ENCODE measurements at places on chromosomes 2 and 18.

DNA sequence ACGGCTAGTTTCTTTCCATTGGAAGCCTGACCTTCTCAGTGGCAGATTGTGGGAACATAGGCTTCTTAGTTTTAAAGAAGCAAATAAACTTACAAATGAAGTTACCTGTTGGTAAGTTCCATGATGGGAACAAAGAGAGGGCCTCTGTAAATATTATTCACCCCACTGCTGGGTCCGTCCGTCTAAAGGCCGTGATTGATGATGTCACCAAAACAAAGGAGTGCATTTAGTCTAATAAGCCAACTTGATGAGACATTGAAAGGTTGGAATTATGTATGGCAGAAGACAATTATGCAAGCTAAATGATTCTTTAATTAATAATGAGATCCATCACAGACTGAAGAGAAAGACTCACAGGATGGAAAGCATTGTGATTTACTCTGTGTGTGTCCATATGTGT is 1091.9 kb upstream of the FANCL start:
- no peak for DNase-seq

- no peak for DNase-seq
Observed at GRCh38 chr18:48135436-48135966, 205.0 kb upstream of the SMAD2 start.

- DNase-seq: no peak
Observed at GRCh38 chr18:45213040-45213333, 402.3 kb upstream of the SLC14A2 start.

- no peak for DNase-seq
Observed at GRCh38 chr2:31304816-31305215, 70.9 kb downstream of the EHD3 start.

DNA sequence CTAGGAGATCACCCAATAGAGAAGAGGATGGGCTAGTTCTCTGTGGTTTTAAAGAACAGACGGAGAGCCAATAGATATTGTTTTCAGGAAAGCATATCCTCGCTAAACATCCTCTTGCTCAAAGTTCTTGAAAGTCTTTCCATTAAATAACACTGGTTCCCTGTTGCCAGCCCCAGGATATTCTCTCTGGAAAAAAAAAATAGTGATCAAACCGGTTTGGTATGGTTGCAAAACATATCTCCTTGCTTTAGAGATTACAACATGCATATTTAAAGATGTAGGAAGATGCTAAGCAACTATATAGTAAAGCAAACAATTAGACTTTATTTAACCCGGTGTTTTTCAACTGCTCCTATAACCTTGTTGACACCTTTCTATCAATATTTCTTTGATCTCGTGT is 211.4 kb downstream of the CMPK2 start:
- DNase-seq: no peak

DNA sequence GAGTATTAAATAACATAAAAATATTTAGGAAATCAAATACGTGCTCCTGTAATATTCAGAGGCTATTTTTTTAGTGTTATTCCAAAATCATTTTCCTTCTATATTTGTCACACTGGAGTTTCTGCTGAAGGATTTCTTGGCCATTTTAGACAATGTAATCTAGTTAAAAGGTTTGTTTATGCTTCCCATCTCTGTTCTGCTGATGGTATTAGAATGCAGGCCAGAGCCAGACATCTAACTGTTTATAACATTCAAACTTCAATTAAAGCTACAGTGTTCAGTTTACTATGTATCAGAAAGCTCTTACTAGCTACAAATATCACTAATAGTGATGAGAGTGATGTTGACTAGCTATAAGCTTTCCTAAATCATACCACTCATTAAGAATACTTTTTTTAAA is 7.9 kb downstream of the MBD5 start:
- no peak for DNase-seq

DNA sequence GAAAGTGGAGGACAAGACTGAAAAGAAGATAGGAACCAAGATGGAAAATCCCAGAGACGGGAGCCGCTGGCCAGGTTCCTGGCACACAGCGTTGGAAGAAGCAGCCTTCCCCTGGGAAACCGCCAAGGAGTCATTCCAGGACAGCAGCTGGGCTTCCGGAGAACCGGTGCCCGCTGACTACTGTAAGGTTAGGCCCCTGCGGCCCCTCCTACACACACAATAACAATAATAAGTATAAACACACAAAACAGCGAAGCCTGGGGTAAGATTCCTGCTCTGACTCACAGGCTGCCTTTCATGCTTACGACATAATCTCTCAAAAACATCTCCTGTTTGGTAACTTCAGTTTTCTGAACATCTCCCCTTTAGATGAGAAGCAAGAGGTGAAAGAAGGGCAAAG is 28.1 kb upstream of the MYCN start:
- DNase-seq: no peak

DNA sequence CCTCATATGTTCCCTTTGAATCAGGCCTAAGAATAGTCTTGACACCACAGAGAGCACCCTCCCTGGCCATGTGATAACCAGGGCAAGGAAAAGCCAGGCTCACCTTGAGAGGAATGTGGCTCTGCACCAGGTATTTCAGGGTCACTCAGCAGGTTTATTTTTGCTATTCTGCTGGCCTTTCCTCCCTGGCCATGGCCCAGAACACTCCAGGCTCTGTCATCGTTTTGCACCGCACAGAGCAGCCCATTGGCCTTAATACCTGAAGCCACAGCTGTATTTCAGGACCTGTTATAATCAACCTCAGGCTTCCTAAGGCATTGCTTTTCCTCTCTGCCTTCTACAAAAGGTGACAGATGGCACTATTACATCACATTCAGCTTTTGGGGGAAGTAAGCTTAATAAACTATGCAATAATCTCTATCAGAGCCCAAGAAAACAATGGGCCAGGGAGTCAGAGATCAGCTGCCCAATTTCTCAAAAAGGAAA is 668.3 kb downstream of the IRS1 start:
- DNase-seq: no peak

DNA sequence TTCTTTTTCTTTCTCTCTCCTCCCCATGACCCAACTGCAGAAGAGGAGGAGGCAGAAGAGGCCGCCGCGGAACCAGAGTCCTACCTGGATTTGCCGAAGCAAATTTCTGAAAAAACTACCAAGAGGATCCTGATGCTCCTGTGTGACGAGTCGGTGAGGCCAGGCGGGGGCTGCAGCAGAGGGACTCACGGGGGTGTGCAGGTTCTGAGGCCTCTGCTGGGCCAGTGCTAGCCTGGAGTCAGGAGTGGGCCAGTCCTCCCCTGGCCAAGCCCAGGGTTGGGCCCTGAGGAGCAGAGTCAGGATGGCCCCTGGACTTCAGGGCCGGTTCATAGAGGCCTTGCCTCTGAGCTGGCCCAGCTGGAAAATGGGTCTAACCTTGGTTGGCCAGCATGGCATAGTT is 29.3 kb downstream of the OTOF start:
- DNase-seq: no peak

Data from foreskin fibroblast (primary cell).